D721Med (cell line): ENCODE measurements at places on chromosomes 13 and 19.

GRCh38 chr19:29804493-29804892, 7.3 kb upstream of the CCNE1 start:
- DNase-seq, result no peak

DNA sequence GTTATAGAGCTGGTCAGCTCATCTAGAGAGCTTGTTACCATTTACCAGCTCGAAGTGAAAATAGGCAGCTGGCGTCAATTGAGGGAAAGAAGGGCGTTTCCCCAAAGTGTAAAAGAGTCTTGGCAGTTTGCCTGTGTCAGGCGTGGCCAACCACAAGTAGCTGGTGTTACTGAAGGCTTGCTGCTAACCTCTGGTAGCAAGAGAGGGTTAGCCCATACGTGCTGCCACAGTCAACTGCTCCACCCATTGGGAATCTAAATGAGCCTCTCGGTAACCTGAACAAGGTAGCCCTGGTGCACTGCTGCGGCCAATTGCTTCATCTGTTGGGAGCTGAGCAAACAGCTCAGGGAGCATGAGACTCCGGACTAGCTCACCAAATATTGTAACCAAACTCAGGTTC, 314.9 kb upstream of the SLITRK5 start:
- no peak for DNase-seq

DNA sequence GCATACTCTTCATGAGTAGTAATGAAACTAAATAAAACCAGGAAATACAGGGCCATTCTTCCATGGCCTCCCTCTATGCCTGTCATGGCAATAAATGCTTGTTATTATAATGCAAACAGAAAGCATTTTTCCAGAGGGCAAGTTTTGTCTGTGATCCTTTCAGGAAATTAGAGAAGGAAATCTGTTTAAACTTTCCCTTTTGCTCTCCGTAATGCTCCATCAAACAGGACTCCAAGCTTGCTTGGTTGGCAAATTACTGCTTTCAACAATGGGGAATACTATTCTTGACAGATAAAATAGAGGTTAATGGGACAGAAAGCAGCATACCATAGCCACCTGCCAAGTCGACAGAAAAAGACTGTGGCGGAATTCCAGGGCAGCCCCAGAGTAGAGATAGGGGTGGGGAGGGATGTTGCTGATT, 252.5 kb downstream of the LHFPL6 start:
- no peak for DNase-seq

- DNase-seq, result no peak
Observed at GRCh38 chr19:812747-813218, 9.0 kb downstream of the PLPPR3 start.
